GM10248 (cell line): ENCODE measurements at places on chromosomes 4 and X.

DNA sequence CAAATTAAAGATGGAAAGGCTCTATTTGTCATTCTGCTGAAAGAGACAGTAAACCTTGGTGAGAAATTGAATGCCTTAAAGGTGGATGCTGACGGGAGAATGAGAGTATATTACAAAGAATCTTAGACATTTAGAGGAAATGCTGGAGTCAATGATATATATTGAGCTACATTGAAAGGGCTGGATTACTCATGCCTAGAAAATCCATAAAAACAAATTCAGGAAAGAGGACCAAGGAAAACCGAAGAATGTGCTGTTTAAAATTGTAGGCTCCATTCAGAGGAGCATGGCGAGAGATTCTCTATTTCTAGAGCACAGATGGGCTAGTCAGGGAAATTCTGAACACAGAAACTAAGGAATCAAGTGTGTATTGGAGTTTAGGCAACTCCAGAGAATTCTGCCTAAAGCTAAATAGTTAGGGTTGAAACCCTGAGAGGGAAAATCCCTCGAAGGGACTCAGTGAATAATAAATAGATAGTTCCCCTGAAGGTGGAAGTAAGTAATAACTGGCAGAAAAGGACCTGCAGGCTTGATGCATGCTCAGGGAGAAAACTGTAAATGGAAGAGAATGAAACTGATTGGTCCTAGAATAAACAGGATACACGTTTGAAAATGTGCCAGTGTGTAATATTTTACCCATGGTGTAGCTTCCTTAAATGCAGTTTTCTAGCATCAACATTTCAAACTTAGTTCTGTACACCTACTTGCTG, 1532.4 kb upstream of the TENM3 start:
- DNase-seq: no peak

DNA sequence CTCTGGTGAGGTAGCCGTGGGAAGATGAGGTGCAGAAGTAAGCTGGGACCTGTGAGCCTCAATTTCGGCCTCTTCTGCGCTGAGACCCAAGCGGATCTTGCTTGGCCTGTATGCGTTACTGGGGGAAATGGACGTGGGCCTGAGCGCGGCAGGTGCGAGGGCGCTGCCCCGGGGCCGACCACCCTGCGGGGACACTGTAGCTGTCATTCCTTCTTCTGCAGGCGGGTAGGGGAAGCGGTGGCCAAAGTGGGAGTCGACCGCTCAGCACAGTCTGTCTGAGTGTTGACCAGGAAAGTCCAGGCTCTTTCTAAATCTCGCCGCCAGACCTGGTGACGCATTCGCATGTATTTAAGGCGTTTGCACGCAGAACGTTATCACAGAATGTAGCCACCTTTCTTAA, 3.3 kb upstream of the LRAT start:
- no peak for DNase-seq

DNA sequence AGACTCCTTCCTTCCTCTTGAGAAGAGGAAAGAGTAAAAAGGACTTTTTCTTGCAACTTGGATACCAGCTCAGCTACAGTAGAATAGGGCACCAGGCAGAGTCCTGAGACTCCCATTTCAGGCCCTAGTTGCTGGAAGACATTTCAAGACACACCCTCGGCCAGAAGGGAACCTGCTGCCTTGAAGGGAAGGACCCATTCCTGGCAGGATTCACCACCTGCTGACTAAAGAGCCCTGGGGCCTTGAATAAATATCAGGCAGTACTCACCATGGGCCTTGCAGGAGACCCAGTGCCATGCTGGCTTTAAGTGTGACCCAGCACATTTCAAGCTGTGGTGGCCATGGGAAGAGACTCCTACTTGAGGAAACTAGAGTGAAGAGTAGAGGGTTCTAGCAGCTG, 317.6 kb downstream of the DKK2 start:
- no peak for DNase-seq

- DNase-seq: no peak
These were observed 68.7 kb downstream of the VSIG4 start for GRCh38 chrX:65971151-65971550.

DNA sequence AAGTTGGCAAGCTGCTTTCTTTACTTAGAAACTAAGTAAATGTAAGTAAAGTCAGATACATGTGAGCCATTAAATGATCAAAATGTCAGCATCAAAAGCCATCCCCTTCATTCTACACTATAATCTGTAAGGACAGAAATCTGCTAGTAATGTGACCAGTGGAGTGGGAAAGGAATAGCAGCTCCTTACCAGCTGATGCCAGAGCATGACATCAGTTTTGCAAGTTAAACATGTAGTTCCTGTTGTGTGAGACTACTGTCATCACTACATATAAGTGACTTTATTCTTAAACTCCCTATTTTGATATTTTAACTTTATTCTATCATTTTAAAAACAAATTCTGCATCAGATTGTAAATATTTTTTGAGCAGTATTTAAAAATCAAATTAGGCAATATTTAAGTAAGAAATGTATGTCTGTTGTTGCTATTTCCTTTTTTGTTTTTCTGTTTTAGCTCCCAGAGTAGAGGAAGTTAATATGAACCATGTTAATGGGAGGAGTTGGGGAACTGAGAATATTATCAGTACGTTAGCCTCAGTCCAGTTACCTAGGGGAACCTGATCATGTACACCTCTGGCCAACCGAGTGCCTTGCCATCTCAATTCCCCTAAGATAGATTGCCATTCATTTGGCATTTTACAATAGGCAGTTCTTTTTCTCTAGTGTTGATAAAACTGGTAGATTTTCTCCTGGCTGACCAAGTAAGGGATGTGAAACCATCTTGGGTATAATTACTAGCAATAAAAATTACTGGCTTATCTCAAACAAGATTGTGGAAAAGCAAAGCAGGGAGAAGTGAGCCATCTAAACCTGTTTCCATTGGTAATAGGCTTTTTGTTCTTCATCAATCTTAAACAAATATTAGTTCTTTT, 34.7 kb downstream of the CCNI start:
- DNase-seq: no peak

DNA sequence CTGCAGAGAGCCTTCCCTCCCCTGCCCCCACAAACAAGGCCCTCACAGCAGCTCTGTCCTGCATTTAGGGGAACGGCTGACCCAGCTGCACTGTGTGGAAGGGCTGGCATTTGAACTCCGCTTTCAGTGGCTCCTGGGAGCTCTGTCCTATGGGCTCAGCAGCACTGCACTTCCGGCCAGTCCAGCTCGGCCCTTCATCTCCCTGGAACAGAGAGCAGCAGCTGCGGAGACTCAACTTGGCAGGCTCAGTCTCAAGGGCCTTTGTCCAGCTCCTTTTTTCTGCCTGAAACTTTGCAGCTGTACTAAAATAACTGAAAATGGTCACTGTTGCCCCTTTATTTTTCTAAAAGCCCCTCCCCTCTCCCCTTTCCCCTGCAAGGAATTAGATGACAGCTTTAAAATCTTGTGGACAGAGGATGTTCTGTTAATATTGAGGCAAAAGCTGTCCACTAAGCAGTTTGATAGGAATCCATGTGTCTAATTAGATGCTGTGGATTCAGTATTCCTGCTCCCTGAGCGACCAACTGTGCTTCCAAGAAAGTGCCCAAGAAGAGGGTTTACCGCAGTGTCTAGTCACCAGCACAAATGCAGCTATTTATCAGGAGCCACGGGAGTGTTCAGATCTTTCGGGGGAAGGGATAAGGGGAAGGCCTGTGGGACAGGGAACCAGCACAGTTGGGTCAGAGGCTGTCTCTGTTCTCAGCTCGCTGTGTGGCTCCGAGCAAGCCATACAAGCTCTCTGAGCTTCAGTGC, 133.1 kb downstream of the AFAP1 start:
- DNase-seq: no peak

DNA sequence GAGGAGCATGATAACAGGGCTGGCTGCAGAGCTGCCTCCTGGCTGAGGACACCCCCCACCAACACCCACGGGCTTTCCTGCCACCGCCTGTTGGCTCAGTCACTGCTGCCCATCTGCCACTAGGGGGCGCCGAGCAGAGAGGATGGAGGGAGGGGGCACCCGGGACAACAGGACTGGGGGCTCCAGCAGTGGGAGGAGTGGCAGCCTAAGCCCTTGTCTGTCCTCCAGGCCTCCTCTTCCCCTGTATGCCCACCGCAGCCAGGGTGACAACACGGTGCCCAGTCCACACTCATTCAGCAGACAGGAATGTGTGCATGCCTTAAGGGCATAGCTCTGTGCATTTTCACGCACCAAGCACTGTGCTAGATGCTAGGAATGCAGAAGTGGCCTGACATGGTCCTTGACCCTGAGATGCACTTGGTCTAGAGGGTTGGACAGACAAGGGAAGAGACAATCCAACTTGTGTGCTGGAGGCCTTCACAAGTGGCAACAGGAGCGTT, 149.9 kb downstream of the AMMECR1 start:
- peak; percentile 47 for DNase-seq

- DNase-seq: no peak
These were observed 427.5 kb downstream of the BCOR start for GRCh38 chrX:39670281-39670680.

DNA sequence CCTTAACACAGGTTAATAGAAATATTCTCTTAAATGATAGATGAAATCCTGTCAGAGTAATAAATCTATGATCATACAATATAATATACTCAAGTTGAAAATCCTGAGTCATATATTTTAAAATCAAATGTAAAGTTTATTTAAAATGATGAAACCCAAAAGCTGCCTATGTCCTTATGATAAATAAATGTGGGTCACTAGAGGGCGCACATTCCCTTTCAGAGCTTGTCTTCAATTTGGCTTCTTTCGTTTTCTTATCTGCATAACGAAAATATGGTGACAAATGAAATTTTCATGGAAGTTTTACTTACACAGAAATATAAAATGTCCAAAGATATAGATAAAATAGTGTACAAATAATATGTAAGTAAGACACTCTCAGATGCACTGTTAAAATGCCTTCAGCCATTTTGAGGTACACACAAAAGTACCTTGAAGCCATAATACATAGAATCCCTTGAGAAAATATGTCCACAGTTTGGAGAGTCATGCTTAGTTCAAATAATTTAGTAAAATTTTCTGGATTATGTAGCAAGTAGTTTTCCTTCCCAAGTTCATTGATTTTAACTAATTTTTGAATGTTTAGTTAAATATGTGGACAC, 680.4 kb downstream of the DMD start:
- peak; percentile 12 for DNase-seq

DNA sequence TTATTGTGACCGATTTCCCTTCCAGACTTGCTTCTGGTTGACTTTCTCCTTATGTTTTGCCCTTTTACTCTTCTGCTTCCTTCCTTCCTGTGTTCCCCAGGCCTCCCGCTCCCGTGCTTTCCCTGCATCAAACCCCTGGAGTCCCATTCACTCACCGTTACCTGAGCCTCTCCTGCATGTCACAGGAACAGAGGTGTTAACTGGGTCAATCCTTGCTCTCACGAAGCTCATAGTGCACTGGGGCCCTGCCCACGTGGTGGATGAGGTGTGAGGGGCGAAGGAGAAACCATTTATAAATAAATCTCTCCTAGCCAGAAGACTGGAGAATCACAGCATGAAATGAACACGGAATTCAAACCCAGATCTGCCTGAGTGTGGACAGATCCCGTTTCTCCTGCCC, 83.1 kb upstream of the MSX1 start:
- DNase-seq: no peak

DNA sequence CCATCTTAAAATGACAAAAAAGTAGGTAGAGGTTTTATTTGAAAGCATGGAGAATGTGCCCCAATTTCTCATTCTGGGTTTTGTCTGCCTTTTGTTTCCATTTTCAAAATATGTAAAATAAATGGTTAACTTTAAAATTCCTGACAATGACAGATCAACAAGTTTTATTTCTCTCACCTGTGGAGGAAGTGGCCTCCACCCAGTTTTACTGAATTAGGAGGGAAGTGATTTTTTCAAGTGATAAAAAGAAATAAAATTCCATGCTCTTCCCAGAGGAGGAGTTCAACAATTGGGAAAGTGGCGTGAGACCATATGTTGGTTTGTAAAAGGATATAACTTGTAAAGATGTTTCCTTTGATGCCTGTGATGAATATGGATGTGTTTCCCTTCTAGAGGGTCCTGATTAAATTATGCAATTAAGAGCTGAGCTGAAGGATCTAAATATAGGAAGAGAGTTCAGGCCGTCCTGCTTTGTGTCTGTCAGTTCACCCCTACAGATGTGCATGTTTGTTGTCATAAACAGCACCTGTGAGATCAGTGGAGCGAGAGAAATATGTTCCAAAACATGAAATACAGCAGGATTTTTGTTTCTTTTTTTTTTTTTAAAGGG, 19.5 kb downstream of the SMAD1 start:
- peak; percentile 26 for DNase-seq

DNA sequence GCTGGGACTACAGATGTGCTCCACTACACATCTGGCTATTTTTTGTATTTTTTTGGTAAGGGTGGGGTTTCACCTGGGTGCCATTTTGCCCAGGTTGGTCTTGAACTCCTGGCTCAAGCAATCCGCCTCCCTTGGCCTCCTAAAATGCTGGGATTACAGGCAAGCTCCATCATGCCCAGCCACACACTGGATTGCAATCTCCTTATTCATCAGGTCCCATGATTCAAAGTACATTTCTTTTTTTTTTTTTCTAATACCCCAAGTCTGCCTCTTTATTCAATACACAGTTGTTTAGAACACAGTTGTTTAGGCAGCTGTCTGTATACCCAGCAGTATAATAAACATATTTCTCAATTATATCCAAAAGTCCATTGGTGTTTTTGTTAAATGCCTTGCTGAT, 130.3 kb upstream of the ARSJ start:
- no peak for DNase-seq

GRCh38 chr4:112418092-112418491, 97.9 kb downstream of the NEUROG2 start:
- no peak for DNase-seq

GRCh38 chr4:3436798-3437581, 4.8 kb upstream of the HGFAC start:
- DNase-seq: no peak

DNA sequence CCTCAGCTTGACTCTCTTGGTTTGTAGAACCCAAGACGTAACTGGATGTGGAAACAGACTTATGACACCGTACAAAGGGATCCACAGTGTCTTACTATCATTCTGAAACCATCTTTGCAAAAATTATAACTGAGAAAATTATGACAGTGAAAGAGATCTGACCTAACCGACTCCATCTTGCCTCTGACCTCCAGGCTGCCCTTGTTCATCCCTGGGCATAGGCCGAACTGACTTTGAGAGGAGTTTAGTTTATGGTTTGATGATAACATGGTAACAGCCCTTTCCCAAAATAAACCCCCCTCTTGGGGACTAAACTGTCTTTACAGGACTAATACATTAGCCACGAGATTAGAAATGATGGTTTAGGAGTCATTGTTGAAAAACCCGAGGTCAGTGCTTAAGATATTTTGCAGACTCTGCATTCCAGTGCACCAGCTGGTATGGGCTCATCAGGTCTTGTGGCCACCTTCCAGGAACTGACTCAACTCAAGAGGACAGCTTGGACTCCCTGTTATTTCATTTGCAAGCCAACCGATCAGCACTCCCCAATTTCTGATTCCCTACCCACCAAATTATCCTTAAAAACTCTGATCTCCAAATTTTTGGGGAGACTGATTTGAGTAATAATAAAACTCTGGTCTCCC, 49.6 kb downstream of the CASP3 start:
- no peak for DNase-seq
